ENCODE measurements at places on chromosomes 5 and 9. TPM values are rescaled to one million over a fixed set of nuclear protein-coding genes. Genes with fewer than 3 reads are reported as not detected.

- H3K4me1 ChIP-seq, result no peaks in the 10 kb centered on the region
- no peaks in the 10 kb centered on the region for H3K36me3 ChIP-seq
- H3K27ac ChIP-seq, result no peak overlapping the region
- H3K27me3 ChIP-seq, result no peaks in the 10 kb centered on the region
- H3K4me3 ChIP-seq, result no peak overlapping the region
Measured at GRCh38 chr9:81969971-81970370, 18.6 kb upstream of the SPATA31D1 start.

GRCh38 chr5:158084292-158084691 is 225.3 kb upstream of the CLINT1 start:
- H3K27ac ChIP-seq, result no peak overlapping the region
- no peaks in the 10 kb centered on the region for H3K27me3 ChIP-seq
- no peaks in the 10 kb centered on the region for H3K4me1 ChIP-seq
- no peak overlapping the region for H3K4me3 ChIP-seq

DNA sequence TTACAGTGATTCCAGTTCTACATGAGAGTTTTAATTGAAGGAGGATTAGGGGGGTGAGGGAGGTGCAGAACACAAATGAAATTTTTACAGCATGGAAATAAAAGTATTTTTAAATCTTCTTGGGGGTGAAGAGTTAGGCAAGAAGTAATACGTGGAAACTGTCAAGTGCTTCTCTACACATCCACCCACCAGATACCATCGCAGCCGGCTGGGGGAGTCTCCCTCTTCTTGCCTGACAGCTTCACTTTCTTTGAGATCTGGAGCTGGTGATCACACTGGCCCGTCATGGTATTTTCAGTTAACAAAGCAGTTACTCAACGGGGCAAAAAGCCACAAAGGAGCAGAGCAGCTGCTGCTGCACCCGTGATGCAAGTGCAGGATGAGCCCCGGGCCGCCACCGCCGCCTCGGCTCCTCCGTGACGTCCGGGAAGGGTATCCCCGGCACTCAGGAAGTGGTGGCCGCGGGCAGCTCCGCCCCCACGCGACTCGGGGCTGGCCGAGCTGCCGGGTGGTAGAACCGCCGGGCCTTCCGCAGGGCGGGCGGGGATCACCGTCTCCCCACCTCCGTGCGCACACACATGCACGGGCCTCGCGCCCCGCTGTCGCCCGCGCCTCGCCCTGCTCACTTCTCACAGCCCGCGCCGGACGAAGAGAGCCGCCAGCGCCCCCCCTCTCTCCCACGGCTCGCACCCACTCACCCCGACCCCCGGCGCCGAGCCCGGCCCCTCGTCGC is 2.4 kb upstream of the NR4A3 start:
- H3K4me3 ChIP-seq, result peak overlapping the region; percentile 81
- H3K4me1 ChIP-seq, result peaks cover 7% of the 10 kb centered on the region
- H3K27me3 ChIP-seq, result no peaks in the 10 kb centered on the region
- peak; percentile 83 for DNase-seq
- no peaks in the 10 kb centered on the region for H3K36me3 ChIP-seq
- peak overlapping the region; percentile 96 for H3K27ac ChIP-seq

GRCh38 chr9:72132052-72132451 is 17.2 kb upstream of the GDA start:
- H3K4me3 ChIP-seq, result no peak overlapping the region
- H3K27me3 ChIP-seq, result no peaks in the 10 kb centered on the region
- no peaks in the 10 kb centered on the region for H3K36me3 ChIP-seq
- H3K27ac ChIP-seq, result no peak overlapping the region

- no peaks in the 10 kb centered on the region for H3K4me1 ChIP-seq
- no peak overlapping the region for H3K27ac ChIP-seq
- H3K4me3 ChIP-seq, result no peak overlapping the region
- no peaks in the 10 kb centered on the region for H3K27me3 ChIP-seq
- DNase-seq, result no peak
- H3K36me3 ChIP-seq, result no peaks in the 10 kb centered on the region
Measured at GRCh38 chr9:23962101-23962500, 136.1 kb upstream of the ELAVL2 start.

DNA sequence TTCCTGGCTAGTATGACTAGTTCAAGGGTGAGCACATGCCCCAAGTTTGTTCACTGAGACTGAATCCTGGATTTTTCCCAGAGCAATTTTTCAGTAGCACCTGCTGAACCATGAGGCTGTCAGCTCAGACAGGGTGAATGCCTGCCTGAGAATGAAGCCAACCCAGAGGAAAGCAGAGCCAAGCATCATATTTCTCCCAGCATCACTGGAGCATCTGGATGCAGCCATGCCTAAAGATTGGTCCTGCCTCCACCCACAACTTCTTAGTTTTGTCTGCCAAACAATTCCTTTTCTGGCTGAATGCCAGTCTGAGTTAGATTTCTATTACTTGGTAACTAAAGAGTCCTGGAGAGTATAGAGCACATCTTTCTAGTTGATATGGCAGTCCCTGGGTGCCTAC is 343.6 kb downstream of the CSNK1G3 start:
- no peaks in the 10 kb centered on the region for H3K36me3 ChIP-seq
- no peak overlapping the region for H3K27ac ChIP-seq
- H3K27me3 ChIP-seq, result no peaks in the 10 kb centered on the region
- no peak for DNase-seq
- no peak overlapping the region for H3K4me3 ChIP-seq
- no peaks in the 10 kb centered on the region for H3K4me1 ChIP-seq

GRCh38 chr5:75387806-75388205 is 50.8 kb downstream of the HMGCR start:
- no peak overlapping the region for H3K4me3 ChIP-seq
- H3K27me3 ChIP-seq, result no peaks in the 10 kb centered on the region
- H3K27ac ChIP-seq, result no peak overlapping the region
- H3K36me3 ChIP-seq, result no peaks in the 10 kb centered on the region

GRCh38 chr5:168513861-168514428 is 15.2 kb upstream of the FBLL1 start:
- H3K4me3 ChIP-seq, result no peak overlapping the region
- H3K27me3 ChIP-seq, result no peaks in the 10 kb centered on the region

DNA sequence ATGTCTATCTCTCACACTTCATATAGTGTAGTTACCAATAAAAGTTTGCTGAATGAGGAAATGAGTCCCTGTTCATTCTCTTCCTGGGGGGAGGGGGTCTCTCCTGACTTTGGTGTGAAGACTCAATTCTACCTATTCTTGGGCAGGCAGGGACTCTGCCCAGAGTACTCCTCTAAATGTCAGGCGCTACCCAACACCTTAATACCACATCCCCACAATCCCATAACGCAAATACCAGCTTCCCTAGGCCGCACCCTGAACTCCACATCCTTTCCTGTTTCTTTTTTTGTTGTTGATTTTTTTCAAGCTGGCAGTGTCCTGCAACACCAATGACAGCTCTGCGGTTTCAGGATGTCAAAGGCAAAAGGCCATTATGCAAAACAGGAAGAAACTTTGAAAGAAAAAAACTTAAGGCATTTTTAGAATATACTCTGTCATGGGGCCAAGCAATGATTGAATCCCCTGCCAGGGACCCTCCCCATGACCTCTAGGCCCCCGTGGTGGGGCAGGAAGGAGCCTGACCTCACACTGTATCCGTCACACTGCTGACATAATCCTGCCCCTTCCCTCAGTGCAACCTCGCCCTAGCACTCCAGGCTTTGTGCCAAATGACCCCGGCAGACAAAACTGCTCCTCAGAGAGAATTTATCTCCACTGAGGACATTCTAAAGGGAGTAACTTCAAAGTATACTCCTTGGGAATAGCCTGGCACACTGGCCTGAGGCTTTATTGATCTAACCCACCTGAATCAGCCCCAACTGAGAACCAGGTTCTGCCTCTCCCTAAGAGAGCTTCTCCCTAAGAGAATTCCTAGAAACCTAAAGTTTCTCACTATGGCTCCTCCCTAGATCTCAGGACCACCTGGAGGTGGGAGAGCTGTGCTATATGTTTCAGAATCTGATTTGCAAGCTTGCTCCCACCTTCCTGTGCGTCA is 8.0 kb downstream of the B4GALT1 start:
- no peak overlapping the region for H3K4me3 ChIP-seq
- peaks cover 36% of the 10 kb centered on the region for H3K4me1 ChIP-seq
- H3K27ac ChIP-seq, result peak overlapping the region; percentile 95
- H3K36me3 ChIP-seq, result no peaks in the 10 kb centered on the region
- H3K27me3 ChIP-seq, result no peaks in the 10 kb centered on the region

DNA sequence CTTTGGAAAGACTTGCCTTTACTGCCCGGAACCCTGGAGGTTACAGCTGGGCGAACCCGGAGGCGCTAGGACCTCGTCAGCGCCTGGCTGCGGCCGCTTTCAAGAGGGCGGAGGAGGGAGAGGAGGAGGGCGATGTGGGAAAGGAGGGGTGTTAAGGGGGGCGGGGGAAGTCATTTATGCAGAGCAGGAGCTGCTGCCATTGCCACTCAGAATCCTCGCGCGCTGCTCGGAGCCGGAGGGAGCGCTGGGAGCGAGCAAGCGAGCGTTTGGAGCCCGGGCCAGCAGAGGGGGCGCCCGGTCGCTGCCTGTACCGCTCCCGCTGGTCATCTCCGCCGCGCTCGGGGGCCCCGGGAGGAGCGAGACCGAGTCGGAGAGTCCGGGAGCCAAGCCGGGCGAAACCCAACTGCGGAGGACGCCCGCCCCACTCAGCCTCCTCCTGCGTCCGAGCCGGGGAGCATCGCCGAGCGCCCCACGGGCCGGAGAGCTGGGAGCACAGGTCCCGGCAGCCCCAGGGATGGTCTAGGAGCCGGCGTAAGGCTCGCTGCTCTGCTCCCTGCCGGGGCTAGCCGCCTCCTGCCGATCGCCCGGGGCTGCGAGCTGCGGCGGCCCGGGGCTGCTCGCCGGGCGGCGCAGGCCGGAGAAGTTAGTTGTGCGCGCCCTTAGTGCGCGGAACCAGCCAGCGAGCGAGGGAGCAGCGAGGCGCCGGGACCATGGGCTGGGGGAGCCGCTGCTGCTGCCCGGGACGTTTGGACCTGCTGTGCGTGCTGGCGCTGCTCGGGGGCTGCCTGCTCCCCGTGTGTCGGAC is at the start of gene PCSK5:
Gene PCSK5, plus strand, starts transcription at position 202 of the 805 bp plus-strand sequence. Its CDS starts 509 bp downstream, at position 711.
- no peaks in the 10 kb centered on the region for H3K36me3 ChIP-seq
- H3K27me3 ChIP-seq, result no peaks in the 10 kb centered on the region
- H3K4me1 ChIP-seq, result no peaks in the 10 kb centered on the region
- peak within 1 kb of the TSS; percentile 89 for H3K27ac ChIP-seq
- peak within 1 kb of the TSS; percentile 93 for H3K4me3 ChIP-seq

SHC3 gene
- 3.5 TPM for total RNA-seq

RANBP3L gene
- 1.5 TPM for total RNA-seq

SEMA6A gene
- 51.5 TPM for total RNA-seq

LCN15 gene
- total RNA-seq, result not detected

GRPEL2 gene
- 13.5 TPM for total RNA-seq

PCDHGA4 gene
- total RNA-seq, result 7.7 TPM

TLX3 gene
- total RNA-seq, result not detected

Measured in uterus (tissue), 4 donors.